CD4-positive, CD25-positive, alpha-beta regulatory T cell (primary cell): ENCODE measurements at places on chromosomes 2 and 18.

DNA sequence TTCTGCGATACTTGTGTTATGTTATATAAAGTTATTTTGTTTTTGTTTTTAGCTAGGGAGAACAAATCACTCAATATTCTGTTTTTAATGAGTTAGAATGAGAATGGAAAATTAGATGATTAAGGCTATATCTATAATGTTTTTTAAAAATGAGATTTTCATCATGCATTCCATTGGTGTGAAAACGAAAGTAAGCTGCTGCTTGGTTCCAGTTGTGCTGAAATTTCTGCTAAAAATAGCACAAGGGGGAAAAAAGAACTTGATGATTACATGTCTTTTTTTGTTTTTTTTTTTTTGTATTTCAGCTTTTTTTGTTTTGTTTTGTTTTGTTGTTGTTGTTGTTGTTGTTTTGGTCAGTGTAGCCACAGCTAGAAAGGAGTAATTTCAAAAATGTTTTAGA, 242.6 kb upstream of the KCNJ3 start:
- no peaks in the 10 kb centered on the region for H3K27me3 ChIP-seq
- H3K27ac ChIP-seq = no peak overlapping the region
- no peak overlapping the region for H3K4me3 ChIP-seq
- H3K4me1 ChIP-seq = no peaks in the 10 kb centered on the region
- DNase-seq = no peak

DNA sequence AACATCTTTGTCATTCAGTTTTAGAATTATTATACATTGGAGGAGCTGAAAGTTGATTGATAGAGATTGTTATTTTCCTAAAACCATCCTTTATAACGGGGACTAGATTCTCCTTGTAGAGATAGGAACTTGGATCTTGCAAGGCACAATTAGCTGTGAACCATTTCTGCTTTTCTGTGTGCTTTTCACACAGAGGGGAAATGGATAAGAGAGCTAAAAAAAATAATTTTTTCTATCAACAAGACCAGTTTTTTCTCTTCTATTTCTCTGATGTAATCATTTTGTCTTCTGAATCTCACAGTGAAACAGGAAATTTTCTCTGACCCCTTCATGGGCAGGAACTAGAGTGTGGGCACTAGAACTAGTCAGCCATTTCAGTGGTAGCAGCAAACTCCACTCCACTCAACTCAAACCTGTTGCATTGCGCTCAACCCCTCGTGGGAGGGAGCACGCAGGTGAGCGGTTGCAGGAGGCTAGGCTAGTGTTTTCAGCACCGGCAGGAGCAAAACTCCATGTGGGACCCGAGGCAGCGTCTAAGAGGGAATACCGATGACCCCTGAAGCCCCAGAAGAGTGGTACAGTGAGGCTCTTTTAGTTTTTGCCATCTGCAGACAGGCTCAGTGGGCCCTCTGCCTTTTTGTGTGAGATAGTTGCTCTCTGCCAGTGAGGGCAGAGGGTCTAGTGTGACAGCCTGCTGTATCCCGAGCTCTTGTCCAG, 24.0 kb upstream of the SLC39A10 start:
- H3K36me3 ChIP-seq = no peaks in the 10 kb centered on the region
- no peak overlapping the region for H3K4me3 ChIP-seq
- no peaks in the 10 kb centered on the region for H3K4me1 ChIP-seq
- H3K27ac ChIP-seq = no peak overlapping the region
- no peak for DNase-seq

DNA sequence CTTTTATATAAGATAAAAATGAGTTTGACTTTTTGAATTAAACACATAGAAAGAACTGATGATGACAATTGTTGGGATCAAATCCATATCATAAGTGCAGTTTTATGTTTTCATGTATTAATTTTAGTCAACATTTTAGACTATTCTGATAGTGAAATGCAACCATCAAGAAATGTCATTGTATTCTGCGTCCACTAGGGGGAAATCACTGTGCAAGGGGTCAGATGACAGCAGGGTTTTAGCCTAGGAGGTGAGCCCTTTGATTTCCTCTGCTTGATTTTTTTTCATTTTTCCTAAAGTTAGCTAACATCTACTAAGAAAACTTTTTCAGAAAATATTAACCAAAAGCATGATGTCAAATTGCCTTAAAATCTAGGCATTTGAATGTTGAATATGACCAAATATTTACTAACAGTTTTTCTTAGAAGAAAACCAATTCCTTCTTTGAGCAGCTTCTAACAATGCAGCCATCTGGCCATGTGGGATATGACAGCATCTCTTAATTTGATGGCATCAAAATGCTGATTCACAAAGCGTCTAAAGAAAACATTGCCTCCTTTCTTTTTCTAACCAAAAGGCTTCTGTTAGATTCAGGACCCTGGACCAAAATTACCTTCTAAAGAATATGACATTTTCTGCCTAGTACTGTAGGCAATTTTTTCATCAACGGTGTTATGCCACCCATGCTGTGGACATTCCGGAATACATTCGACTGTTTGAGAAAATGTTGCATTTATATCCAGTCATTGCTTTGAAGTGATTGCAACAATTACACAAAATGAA, 141.5 kb downstream of the SPHKAP start:
- H3K27me3 ChIP-seq = no peaks in the 10 kb centered on the region
- H3K4me3 ChIP-seq = no peak overlapping the region
- DNase-seq = no peak
- H3K27ac ChIP-seq = no peak overlapping the region
- no peaks in the 10 kb centered on the region for H3K4me1 ChIP-seq

GRCh38 chr2:132978840-132979239, 308.8 kb upstream of the LYPD1 start:
- no peaks in the 10 kb centered on the region for H3K36me3 ChIP-seq
- H3K4me3 ChIP-seq = no peak overlapping the region
- no peaks in the 10 kb centered on the region for H3K27me3 ChIP-seq
- no peaks in the 10 kb centered on the region for H3K4me1 ChIP-seq
- no peak overlapping the region for H3K27ac ChIP-seq
- DNase-seq = no peak

GRCh38 chr18:56214706-56215105, 423.7 kb downstream of the TXNL1 start:
- H3K36me3 ChIP-seq = no peaks in the 10 kb centered on the region
- no peaks in the 10 kb centered on the region for H3K27me3 ChIP-seq
- no peak for DNase-seq

DNA sequence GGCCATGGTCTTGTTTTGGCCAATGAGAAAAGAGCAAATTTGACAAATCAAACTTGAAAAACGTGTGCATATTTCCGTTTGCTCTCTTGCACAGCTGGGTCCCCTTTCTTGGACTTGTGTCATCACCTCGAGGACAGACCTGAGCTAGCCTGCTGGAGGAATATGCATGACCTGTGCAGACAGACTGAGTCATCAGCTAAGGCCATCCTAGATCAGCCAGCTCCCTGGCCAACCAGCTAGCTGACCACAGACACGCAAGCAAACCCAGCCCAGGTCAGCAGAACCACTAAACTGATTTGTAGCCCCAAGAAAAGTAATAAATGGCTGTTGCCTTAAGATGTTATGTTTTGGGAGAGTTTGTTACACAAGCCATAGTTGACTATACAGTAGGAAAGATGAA, 61.3 kb upstream of the PAX3 start:
- no peaks in the 10 kb centered on the region for H3K4me1 ChIP-seq
- DNase-seq = no peak
- peaks cover 4% of the 10 kb centered on the region for H3K27me3 ChIP-seq
- no peaks in the 10 kb centered on the region for H3K36me3 ChIP-seq
- no peak overlapping the region for H3K27ac ChIP-seq

DNA sequence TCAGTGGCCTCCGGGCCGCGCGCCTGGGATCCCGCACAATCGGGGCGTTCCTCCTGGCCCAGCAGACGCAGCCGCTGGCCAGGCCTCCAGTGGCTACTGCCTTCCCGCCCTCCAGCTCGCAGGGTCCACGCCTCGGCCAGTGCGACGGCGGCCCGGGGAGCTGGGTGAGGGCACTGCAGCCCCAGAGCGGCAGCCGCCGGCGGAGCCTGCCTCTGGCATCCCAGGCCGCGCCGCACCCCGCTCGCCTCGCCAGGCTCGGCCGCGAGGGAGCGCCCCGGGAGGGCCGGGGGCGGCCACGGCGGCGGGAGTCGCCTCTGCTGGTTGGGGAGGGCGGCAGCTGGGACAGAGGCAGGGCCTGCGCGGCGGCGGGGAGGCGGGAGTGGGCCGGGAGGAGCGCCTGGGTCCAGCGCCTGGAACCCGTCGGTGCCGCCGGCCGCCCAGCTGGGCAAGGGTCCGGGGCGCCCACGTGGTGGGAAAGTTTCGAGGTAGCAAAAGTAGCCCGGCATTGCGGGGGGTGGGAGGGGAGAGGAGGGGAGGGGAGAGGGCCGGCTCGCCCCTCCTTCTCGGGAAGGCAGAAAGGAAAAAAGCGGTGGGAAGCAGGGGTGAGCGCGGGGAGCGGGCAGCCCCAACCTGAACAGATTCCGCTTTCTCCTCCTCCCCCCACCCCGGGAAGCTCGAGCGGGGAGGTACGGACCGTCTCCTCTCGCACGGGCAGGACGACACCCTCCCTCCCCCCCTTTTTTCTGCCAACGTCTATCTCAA, 1.5 kb upstream of the INHBB start:
- no peak overlapping the region for H3K27ac ChIP-seq
- H3K4me3 ChIP-seq = no peak overlapping the region
- peaks cover 26% of the 10 kb centered on the region for H3K4me1 ChIP-seq
- DNase-seq = no peak
- H3K27me3 ChIP-seq = peaks cover 15% of the 10 kb centered on the region

DNA sequence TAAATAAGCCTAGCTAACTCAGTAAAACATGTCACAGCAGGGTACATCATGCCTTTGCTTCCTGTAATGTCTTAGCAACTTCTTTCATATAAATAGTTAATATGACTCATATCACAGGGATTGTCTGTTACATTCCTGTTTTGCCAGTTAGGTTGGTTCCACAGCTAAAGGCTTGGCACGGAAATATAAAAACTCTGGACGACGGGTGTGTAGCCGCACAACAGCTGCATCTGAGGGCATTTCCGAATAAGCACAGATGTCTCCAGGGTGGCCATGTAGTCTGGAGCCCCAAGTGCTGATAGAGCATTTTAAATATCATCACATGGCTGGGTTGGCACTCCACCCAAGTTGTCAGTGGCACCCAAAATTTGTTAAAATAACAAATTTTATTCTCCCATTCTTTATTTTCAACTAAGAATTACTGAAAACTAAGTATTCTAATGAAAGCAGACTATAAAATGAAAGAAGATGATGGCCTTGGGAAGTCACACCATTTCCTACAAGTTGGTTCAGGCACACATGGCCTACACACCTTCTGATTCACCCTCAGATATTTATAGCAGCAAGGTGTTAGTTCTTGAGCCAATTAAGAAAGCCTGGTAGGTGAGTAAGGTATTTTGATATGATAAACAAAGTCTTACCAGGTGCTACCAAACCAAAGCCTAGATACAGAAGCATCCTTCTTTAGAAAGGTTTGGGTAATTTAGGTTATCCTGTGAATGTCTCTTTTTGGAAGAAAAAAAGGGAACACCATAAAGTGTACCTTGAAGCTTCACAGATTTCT, 61.8 kb upstream of the STK17B start:
- peaks cover 78% of the 10 kb centered on the region for H3K4me1 ChIP-seq
- peak overlapping the region; percentile 60 for H3K4me3 ChIP-seq
- no peak for DNase-seq
- H3K36me3 ChIP-seq = no peaks in the 10 kb centered on the region
- H3K27ac ChIP-seq = peak overlapping the region; percentile 75

DNA sequence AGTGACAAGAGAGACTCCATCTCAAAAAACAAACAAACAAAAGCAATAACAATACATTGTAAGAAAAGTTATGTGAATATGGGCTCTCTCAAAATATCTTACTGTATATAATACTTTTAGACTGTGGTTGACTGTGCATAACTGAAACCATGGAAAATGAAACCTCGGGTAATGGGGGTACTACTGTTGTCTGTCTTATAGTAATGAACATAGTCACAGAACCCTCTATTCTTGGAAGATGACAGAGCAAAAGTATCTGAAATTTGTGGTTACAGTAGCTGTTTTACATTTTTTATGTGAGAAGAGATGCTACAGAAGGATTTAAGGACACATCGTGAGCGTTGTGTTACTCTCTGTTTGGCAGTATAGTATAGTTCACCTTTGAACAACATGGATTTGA, 60.5 kb downstream of the MAP4K4 start:
- peaks cover 45% of the 10 kb centered on the region for H3K4me1 ChIP-seq
- DNase-seq = peak; percentile 76
- peak overlapping the region; percentile 65 for H3K4me3 ChIP-seq
- no peaks in the 10 kb centered on the region for H3K27me3 ChIP-seq
- no peak overlapping the region for H3K27ac ChIP-seq

DNA sequence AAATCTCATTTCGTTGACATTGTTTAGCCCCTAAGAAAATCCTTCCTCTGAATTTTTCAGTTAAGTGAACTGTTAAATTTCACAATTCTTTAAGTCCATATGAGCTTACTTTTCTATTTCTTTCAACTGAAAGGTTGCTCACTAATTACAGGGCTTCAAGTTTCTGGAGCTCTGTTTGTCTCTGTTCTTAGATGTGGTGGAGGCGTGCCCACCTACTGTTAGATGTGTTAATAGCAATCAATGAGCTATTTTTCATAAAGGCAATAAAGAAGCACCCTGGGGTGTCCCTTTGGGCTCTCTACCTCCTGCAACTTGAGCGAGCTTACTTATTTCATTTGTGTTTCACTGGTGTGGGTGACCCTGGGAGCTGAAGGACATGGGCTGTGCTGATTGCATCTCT, 25.0 kb downstream of the CREG2 start:
- H3K27ac ChIP-seq = peak overlapping the region; percentile 69
- H3K36me3 ChIP-seq = no peaks in the 10 kb centered on the region
- peak; percentile 42 for DNase-seq
- peaks cover 39% of the 10 kb centered on the region for H3K4me1 ChIP-seq

- peaks cover 34% of the 10 kb centered on the region for H3K4me1 ChIP-seq
- H3K27ac ChIP-seq = peak overlapping the region; percentile 96
- H3K36me3 ChIP-seq = peaks cover 3% of the 10 kb centered on the region
- peak overlapping the region; percentile 99 for H3K4me3 ChIP-seq
- no peaks in the 10 kb centered on the region for H3K27me3 ChIP-seq
Observed at GRCh38 chr2:189440644-189440946, 679 bp upstream of the WDR75 start.

GRCh38 chr2:64966017-64966416, 23.2 kb upstream of the SLC1A4 start:
- no peak overlapping the region for H3K27ac ChIP-seq
- no peak overlapping the region for H3K4me3 ChIP-seq
- no peaks in the 10 kb centered on the region for H3K27me3 ChIP-seq
- no peak for DNase-seq

DNA sequence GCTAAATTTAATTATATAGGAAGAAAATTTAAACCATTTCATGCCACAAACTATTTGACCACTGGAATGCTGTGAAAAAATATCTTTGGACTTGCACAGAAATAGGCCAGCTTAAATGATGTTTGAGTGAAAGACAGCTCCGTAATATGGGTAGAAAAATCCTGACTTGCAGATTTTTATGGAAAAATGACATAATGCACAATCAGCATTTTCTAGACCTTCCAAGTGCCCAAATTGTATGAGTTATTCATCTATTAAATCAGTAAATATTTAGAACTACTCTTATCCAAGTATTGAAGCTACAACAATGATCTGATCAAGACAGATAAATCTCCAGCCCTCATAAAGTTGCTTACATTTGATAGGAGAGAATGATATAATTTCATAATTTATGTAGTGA, 691.1 kb upstream of the DDX18 start:
- no peak overlapping the region for H3K27ac ChIP-seq
- H3K4me3 ChIP-seq = no peak overlapping the region
- no peaks in the 10 kb centered on the region for H3K36me3 ChIP-seq

- H3K36me3 ChIP-seq = no peaks in the 10 kb centered on the region
- no peaks in the 10 kb centered on the region for H3K27me3 ChIP-seq
- no peak for DNase-seq
- no peaks in the 10 kb centered on the region for H3K4me1 ChIP-seq
- H3K27ac ChIP-seq = no peak overlapping the region
- H3K4me3 ChIP-seq = no peak overlapping the region
Observed at GRCh38 chr2:191649519-191649918, 28.4 kb upstream of the NABP1 start.
